ENCODE measurements at places on chromosomes 4 and X. TPM values are rescaled to one million over a fixed set of nuclear protein-coding genes. Genes with fewer than 3 reads are reported as not detected.

DNA sequence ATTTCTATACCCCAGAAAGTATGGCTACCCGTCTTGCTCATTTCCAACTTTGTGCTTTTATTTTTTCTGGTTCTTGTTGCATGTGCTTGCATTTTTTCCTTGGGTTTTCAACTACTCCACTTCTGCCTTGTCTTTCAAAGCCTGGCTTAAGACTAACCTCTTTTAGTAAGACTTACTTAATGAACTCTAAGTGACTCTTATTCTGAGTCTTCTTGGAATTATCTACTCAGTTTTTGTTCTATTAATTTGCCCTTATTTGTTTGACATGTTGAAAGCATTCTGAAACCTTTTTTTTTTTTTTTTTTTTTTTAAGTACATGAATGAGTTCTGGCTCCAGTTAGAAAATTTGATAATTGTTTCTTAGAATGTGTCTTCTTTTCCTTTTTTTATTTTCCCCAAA is 74.8 kb downstream of the SLIT2 start:
- DNase-seq: no peak

GRCh38 chrX:75273483-75273882 is 402 bp upstream of the UPRT start:
- DNase-seq: no peak

DNA sequence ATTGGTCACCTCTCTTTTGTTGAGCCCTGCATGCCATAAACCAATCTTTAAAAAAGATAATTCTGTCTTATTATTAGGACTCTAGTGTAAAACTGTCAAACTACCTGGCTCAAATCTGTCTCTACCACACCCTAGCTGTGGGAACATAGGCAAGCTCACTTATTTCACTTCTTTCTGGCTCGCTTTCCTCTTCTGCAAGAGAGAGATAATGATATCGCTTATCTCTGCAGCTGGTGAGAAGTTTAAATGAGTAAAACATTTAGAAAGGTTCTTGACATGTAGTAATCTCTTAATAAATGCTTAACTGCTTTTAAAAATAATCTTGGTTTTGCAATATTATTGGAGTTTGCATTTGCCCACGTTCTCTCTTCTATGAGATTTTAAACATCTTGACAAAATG is 1109.2 kb downstream of the RAPGEF2 start:
- no peak for DNase-seq

- peak; percentile 58 for DNase-seq
Observed at GRCh38 chrX:39689376-39690104, 408.2 kb downstream of the BCOR start.

DSPP gene
- total RNA-seq: not detected

- DNase-seq: no peak
Observed at GRCh38 chr4:74433541-74434172, 11.3 kb upstream of the AREG start.

GRCh38 chr4:100184787-100185186 is 5.5 kb downstream of the DDIT4L start:
- no peak for DNase-seq

POU3F4 gene
- total RNA-seq: 0.20 TPM

PWWP3B gene
- total RNA-seq: 0.26 TPM

- DNase-seq: no peak
Observed at GRCh38 chrX:18151649-18152048, 69.0 kb downstream of the BEND2 start.

- no peak for DNase-seq
Observed at GRCh38 chrX:34810364-34810763, 132.2 kb upstream of the FAM47B start.

Measured in H9 (cell line).